ENCODE measurements at places on chromosomes 3 and 15.

- peak; percentile 26 for DNase-seq
Measured at GRCh38 chr3:53161450-53161819, 426 bp downstream of the PRKCD start.

DNA sequence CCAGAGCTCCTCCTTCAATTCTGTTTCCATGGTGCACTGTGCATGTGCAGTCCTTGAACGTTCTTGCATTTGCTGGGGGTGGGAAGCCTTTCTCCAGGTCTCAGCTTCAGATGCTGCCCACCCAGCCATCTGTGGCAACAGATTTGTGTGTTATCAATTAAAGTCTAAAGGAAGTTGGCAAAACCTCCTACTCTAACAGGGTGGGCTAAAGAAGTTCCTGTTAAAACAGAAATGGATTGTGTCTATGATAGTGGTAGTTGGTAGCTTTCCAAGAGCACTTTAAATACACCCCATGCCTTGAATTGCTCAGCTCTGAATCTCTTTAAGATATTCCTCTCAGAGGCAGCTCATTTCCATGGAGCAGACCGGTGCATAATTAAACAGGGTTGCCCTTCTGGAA, 488.0 kb upstream of the SUCLG2 start:
- no peak for DNase-seq

DNA sequence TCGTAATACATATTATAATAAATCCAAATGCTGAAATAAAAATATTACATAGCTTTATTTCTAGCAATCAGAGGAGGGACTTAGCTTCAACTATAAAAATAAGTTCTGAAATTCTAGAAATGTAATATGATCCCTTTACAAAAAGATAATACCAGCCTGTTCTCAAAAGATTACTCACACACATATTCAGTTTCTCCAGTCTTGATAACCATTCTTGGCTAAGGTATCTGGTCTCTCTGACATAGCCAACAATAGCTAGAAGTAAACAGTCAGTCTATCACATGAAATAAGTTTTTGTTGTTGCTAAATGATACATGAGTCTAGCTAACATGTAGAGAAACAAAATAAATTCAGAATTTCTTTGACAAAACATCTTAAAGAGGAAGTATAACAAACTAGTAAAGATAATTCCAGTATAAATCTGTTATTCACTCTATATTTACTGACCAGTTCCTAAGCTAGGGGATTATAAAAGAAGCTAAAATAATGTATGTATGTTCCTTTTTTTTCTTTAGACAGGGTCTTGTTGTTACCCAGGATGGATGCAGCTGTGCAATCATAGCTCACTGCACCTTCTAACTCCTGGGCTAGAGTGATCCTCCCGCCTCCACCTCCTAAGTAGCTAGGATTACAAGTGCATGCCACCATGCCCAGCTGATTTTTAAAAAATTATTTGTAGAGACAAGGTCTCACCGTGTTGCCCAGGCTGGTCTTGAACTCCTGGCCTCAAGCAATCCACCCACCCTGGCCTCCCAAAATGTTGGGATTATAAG, 170.6 kb downstream of the TBL1XR1 start:
- no peak for DNase-seq

GRCh38 chr15:42264795-42265194, 8.2 kb upstream of the GANC start:
- DNase-seq: no peak

- no peak for DNase-seq
Measured at GRCh38 chr3:112273536-112273935, 20.5 kb downstream of the SLC9C1 start.

GRCh38 chr3:162610261-162610660, 1113.7 kb downstream of the OTOL1 start:
- no peak for DNase-seq

All from CD4-positive, alpha-beta T cell treated with Interleukin-1 beta for 1 hour (primary cell).